ENCODE measurements at places on chromosomes 2 and 18. TPM values are rescaled to one million over a fixed set of nuclear protein-coding genes. Genes with fewer than 3 reads are reported as not detected.
A peak's percentile ranks its signal among the peaks of the same experiment; 100 is the strongest.

CRYGC gene
- total RNA-seq, result not detected

SP5 gene
- not detected for total RNA-seq

CWC22 gene
- total RNA-seq, result 14.4 TPM

OSR1 gene
- not detected for total RNA-seq

MARS2 gene
- 13.6 TPM for total RNA-seq

DNA sequence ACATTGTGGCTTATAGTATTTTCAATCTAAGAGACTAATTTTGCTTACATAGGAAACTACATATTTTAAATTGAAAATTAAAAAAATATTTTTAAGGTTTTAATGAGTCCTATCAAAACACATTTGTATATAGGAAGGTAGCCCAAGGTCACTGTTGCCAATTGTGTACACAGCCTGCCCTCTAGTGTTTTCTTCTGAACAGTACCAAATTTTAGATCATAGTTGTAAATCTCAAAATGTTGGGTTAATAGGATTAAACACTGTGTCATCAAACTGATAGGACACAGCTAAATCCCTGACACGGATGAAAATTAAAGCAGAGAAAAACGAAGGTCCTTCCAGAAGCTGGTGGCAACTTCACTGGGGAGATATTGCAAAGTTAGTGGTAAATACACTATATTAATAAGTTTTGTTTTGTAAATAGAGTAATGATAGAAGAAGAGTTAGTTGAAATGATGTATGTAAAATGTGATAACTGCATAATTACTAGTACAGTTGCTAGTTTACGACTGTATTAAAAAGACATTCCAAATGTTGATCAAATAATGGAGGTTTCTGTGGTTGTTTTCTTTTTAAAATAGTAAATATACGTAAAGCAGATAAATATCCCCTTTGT lies 19.7 kb downstream of the CLUL1 start:
- DNase-seq, result no peak

DNA sequence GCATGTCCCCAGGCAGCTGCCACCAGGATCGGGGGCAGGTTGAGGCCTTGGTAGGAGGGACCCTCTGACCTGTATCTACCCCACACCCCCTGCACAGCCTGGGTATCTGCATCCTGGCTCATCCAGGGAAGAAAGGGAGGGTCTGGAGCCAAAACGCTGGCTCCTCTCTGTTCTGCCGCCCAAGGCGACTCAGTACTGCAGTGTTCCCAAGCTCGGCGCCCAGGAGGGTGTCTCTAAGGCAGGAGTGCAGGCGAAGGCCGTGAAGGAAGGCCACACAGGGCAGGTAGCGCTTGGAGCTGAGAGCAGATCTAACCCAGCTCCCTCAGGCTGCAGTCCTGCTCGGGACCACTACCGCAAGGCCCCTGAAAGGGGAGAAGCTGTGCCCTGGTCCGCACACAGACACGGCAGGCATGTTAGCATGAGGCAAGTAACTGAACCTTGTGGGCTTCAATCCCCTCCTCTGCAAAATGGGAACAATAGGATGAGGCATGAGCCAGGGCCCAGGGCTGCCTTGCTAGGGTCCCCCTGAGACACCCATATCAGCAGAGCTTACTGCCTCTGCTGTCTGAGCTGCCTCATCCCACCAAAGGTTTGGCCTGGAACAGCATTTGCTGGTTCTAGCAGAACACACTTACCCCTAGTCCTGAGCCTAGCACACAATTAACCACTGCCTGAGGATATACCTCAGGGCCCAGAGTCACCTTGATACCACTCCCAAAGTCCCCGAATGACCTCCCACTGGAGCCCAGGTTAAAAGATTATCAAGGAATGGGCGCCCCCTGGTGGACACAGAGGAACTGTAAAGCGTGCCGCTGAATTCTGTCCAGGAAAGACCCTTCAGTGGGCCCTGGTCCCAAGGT lies 6.5 kb downstream of the PTMA start:
- peak; percentile 68 for DNase-seq

DNA sequence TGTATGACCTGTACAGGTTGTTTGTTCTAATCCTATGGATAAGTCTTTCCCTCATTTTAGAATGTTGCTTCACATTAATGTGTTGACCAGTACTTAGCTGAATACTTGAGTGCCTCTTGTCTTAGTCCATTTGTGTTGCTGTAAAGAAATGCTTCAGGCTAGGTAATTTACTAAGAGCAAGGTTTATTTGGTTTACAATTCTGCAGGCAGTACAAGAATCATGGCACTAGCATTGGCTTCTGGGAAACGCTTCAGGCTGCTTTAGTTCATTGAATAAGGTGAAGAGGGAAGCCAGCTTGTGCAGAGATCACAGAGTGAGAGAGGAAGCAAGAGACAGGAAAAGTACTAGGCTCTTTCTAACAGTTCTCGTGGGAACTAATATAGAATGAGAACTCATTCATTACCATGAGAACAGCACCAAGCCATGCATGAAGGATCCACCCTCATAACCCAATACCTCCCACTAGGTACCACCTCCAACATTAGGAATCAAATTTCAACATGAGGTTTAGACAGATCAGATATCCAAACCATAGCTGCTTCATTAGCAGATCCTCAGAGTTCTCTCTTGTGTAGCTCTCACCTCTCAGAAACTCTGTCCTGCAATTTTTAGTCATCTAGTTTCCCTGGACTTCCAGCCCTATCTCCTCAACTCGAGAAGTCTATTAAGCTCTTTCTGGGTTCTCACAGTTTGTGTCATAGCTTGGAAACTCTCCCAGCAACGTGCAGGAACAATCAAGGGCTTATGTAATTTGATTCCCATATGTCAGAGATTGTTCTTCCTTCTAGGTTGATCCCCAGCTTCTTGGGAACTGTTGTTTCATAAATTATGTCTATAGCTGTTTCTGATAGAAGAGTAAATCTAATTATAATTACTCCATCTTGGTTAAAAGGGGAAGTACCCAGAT lies 2082.3 kb upstream of the CELF4 start:
- DNase-seq, result no peak

DNA sequence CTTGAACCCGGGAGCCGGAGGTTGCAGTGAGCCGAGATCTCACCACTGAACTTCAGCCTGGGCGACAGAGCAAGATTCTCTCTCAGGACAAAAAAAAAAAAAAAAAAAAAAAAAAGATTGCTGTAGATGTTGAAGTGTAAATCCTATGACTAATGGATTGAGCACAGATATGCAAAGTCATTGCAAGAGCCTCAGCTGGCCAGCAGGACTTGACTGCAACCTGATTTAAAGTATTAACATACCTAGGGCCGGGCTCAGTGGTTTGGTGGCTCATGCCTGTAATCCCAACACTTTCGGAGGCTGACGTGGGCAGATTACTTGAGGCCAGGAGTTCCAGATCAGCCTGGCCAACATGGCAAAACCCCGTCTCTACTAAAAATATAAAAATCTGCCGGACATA lies 103.4 kb upstream of the MSH2 start:
- DNase-seq, result no peak

- DNase-seq, result no peak
These were observed 130.7 kb upstream of the TPO start for GRCh38 chr2:1282552-1282951.

DNA sequence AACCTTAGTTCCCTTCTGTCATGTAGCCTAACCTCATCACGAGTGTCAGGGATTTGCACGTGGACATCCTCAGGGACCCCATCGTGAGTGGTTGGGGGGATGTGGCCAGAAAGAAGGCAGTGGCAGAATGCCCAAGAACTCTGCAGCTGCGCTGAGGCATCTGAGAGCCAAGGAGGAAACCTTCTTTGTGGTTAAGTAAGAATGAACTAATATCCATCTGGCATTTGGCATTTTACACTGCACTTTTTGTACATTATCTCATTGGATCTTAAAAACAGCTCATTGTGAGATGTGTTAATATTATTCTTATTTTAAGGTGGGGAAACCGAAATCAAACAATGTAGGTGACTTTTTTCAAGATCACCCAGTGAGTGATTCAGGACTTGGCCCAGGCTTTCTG lies 32.6 kb upstream of the APCDD1 start:
- no peak for DNase-seq

DNA sequence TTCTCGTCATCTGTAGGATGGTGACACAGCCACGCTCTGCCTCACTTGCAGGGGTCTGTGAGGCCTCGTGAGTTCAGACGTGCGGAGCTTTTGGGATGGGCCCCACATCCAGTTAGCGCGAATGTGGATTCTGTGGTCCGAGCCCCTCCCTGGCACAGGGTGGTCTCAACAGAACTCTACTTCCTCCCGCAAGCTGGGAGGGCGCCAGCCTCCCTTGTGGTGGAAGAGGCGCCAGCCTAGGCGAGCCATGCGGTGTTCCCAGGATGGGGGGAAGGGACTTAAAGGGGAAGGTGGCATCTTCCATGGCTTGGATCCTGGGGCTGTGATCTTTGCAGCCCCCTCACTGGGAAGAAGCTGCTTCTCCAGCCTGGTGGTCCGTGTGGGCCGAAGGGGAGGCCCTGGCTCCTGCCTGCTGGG lies 1.4 kb downstream of the SNORC start:
- no peak for DNase-seq

DNA sequence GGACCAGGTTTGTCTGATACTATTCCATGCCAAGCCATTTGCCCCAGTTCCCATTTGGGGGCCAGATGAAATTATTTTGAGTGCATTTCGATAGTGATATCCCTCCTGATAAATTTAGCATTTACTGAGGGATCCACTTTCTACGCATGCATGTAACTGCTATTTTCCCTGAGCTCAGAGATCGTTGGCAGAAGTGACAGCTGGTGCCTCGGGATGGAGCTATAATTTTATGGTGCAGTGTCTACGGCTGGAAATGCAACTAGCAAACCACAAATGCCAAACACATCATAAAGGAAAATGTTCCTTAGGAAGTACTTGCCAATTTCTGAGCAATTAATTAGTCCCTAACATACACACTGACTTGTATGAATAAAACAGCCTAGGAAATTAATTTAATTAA lies 254.8 kb downstream of the SLC8A1 start:
- DNase-seq, result no peak

GRCh38 chr2:46748121-46748520 lies 167.5 kb downstream of the MCFD2 start:
- DNase-seq, result no peak
